ENCODE measurements at places on chromosomes 13 and 19. TPM values are rescaled to one million over a fixed set of nuclear protein-coding genes. Genes with fewer than 3 reads are reported as not detected.

The ZNF799 gene
- 5.5 TPM for total RNA-seq

The PEPD gene
- total RNA-seq = 45.8 TPM

The PEG3 gene
- not detected for total RNA-seq

The CEACAM16 gene
- not detected for total RNA-seq

The GJB6 gene
- not detected for total RNA-seq

The ZNF256 gene
- total RNA-seq = 3.5 TPM

The MBD3L2 gene
- not detected for total RNA-seq

The ZNF837 gene
- 2.9 TPM for total RNA-seq

The KCNJ14 gene
- 0.30 TPM for total RNA-seq

The TMEM143 gene
- total RNA-seq = 1.7 TPM

The FOXO1 gene
- 17.5 TPM for total RNA-seq

The POSTN gene
- 4.4 TPM for total RNA-seq

The NPHS1 gene
- not detected for total RNA-seq

The BCL3 gene
- total RNA-seq = 2.1 TPM

All from epithelial cell of umbilical artery (primary cell).